ENCODE measurements at places on chromosomes 7 and 10.

- DNase-seq = no peak
Observed at GRCh38 chr10:65710306-65710705, 1215.5 kb upstream of the LRRTM3 start.

GRCh38 chr10:131012641-131012985 is 298.9 kb downstream of the TCERG1L start:
- no peak for DNase-seq

DNA sequence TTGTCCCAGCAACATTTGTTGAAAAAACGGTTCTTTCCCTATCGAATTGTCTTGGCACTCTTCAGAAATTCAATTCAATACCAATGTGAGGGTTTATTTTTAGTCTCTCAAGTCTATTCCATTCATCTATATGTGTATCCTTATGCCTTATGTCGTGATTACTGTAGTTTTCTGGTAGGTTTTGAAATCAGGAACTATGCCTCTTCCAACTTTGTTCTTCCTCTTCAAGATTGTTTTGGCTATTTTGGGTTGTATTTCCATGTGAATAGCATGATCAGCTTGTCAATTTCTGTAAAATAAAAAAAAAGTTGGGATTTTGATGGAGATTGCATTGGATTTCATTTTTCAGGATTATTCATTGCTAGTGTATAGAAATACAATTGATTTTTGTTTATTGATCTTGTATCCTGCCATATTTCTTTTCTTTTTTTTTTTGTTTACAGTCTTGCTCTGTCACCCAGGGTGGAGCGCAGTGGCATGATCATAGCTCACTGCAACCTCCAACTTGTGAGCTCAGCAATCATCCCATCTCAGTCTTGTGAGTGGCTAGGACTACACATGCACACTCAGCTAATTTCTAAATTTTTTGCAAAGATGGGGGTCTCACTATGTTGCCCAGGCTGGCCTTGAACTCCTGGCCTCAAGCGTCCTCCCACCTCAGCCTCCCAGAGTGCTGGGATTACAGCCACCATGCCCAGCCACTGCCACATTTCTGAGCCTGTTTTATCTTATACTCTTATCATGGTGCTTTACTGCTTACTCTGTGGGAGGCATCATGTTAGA is 46.2 kb upstream of the MKLN1 start:
- no peak for DNase-seq

DNA sequence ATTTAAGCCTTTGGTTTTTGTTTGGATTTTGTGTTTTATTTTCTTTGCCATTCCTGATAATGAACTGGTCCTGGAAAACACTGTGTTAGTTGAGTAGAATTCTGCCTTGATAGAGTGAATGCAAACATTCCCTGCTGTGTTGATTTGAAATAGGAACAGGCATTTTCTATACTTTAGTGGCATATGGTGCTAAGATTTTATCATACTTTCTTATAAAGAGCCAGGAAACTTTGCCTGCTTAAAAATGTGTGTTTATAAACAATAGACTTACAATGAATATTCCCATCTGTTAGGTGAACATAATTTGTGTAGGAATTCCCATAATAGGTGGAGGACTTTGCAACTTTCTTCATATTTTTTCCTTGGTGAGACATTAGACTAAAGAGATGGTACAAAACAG is 333.3 kb downstream of the SDK1 start:
- no peak for DNase-seq

GRCh38 chr7:29391262-29391661 is 172.4 kb upstream of the PRR15 start:
- DNase-seq = no peak

DNA sequence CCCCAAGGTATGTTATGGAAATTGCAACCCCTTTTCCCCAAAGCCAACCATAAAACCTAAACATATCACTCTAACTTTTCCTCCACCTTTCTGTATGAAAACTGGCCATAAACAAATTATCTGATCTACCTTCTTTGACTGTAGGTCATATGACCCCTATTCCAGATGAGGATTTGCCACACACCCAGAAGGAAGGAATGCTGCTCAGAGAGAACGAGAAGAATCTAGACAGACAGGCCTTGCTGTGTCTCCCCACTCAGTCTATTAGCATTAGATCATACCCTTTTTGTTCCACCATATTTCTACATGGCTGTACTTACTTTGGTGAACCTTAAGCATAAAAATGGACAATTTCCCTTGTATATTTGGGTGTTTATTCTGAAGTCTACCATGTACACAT is 113.0 kb upstream of the PHYHIPL start:
- DNase-seq = no peak

DNA sequence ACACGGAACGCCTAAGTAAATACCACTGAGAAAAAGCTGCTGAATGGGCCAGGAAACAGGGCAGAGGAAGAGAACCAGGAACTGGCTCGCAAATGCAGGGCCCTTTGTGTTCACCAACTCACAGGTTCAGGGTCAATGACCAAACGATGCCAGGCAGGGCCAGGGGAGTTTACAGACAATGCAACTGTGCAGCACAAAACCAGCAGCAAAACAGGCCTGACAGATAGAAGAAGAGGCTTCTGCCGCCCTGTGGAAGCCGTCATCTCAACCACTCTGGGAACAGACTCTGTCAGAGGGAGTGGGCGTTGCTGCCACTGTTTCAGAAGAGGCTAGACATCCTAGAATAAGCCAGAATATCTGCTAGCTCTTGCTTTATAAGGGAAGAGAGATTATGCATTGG is 117.9 kb downstream of the KMT2E start:
- DNase-seq = no peak

DNA sequence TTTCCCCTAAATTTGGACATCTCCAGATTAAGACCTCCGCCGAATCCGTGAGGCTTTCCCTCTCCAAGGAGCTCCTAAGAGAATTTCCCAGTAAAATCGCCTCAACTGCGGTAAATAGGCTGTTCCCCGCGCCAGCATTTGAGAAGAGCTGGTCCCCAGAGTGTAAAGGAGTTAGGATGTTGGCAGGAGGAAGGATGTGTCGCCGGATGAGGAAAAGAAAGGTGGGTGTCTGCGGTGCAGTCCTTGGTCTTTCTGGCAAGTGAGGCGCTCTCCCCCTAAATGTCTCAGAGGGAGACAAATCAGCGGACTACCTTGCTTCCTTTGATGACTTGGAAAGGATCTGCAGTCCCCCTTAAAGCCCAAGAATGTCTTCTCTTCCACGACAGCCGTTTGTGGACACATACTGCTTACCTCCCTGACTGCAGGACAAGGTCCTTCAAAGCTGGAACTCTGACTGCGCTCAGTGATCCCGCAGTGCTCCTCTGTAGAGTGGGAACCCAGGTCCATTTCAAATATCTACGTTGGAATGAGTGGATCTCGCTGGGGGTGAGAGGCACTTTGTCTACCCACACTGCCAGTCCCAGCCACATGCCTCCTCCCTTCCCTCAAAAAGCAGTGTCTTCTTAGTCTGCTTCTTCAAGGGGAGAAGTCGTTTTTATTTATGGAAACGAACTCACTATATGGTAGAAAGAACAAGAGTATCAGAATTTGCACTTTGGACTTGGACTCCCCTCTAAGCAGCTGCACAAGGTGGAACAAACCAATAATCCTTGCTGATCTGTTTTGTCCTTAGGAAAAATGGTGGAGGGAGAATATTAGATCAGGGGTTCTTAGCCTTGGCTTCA is 1.1 kb upstream of the DLG5 start:
- DNase-seq = no peak

DNA sequence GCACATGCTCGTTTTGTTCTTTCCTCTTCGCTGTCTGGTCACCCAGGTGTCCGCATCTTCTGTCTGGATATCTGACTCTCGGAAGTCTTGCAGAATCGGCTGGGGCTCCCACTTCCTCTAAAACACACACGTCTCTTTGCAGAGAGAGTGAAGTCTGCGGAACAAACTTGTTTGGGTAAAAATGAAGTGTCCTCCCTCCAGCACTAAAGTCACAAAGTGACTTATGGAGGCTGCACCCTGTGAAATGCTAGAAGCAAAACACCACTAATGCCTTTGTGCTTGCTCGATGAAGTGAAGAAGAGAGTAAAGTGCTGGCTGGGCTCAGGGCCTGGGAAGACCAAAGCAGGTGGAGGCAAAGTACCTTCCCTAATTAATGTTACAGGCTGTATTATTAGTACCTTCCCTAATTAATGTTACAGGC is 71.4 kb downstream of the FGFR2 start:
- DNase-seq = peak; percentile 74

- no peak for DNase-seq
Observed at GRCh38 chr7:116592445-116592844, 67.6 kb downstream of the CAV1 start.

DNA sequence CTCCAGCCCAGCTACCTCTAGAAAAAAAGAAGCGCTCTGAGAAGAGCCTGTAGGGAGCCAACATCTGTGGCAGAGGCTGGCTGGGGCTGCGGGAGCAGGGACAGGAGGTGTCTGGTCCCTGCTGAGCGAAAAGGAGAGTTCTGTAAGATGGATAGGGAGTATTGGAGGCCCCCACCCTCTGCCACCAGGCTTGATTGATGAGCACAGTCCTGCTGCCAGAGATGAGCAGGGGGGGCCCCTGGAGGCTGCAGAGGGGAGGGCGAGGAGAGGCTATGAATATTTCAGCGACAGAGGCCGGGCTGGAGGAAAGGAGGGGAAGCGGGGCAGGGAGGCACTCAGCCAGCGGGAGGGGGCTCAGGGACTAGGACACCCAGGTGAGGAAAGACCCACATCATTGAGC is 44.5 kb upstream of the HSPB1 start:
- no peak for DNase-seq

DNA sequence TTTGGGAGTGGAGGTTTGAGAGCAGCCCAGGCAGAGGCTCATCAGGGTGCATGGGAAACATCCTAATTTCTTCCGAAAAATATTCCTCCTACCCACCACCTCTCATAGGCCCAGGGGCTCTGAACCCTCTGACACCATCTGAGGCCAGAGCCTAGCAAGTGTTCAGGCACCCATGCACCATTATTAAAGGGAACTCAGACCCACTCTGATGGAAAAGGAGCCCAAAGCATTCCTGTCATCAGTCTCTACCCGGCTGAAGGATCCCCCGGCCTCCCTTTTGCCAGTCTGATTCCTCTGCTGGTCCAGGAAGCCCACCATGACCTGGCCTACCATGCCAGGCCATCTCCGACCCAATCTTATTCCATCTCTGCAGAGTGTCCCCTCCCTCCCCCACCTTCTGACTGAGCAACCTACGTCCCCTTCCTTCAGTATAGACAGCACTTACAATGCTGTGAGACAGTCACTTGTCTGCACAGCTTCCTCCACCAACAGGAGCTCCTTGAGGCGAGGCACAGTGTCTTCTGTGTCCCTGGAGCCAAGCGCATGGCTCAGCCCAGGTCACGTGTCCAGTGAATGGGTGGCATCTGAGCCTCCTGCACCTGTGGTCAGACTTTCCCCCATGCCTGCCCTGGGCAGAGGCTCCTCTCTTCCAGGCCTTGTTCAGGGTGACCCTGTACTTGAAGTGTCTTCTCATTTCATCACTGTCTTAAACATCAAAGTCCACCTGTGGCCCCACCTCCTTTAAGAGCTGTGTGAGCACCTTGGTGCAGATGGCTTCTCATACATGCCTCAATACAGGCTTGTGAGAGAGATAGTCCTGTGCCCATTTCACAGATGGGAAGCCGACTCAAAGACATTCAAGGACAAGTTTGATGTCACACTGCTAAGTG is 889 bp upstream of the GPR15LG start:
- no peak for DNase-seq

DNA sequence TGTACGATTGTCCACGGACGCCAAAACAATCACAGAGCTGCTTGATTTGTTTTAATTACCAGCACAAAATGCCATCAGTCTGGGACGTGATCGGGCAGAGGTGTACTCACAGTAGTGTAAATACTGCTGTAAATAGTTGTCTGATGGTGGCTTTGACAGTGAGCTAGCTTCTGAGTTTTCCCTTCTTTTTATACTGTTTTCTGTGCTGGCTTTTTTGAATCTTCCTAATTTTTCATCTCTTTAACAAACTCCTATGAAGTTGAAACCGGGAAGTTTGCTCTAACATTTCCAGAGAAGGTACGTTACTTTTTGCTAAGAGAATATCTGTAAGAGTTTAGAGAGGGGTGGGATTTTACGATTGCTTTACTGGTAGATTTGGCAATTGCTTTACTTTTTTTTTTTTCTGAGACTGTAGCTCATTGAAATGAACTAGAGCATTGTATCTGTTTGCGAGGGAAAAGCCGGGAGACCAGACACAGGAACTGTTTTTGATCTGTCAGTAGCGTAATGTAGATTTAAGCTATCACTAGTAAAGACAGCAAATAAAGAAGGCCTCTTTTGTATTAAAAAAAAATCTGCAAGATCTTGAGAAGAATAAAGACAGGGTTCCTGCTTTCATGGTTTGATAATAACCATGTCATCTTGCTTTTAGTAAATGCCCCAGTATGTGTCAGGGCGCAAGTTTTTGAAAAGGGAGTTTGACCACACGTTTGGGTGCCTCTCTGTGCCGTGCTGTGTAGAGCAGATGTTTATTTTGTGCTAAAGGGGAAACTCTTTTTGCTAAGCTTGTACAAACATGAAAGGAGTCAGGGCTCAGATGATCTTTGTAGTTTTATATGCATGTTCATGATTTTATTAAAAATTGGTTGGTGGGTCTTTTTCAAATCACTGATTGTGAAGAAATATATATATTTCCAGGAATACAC is 712 bp downstream of the FOXP2 start:
- DNase-seq = peak; percentile 51

DNA sequence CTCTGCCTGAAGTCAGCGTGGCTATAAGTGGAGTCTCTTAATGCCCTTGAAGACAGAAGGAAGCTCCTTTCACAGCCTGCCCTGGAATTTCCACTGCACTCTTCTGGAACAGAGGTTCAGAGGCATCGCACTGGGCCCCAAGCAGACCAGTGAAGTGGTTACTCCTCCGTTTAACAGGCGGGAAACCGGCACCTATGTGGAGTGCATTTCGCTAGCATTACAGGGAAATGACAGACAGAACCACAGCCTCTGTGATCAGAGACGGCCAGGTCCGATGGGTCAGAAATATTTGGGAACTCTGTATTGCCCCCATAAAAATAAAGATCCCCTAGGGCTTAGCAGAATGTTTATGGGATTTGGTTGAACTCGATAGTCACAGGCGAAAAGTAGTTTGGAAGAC is 406.9 kb upstream of the PRKCQ start:
- DNase-seq = no peak

GRCh38 chr10:58089739-58090138 is 178.0 kb downstream of the IPMK start:
- DNase-seq = no peak
